Activated CD4-positive, alpha-beta T cell treated with anti-CD3 and anti-CD28 coated beads, Interleukin-2, amount 50 U/mL, for 4 hours (primary cell): ENCODE measurements at places on chromosomes 12 and 14.

- DNase-seq = no peak
These were observed 221.2 kb downstream of the SSPN start for GRCh38 chr12:26416550-26416949.

GRCh38 chr12:93352321-93352720 lies 25.4 kb upstream of the NUDT4 start:
- DNase-seq = no peak

DNA sequence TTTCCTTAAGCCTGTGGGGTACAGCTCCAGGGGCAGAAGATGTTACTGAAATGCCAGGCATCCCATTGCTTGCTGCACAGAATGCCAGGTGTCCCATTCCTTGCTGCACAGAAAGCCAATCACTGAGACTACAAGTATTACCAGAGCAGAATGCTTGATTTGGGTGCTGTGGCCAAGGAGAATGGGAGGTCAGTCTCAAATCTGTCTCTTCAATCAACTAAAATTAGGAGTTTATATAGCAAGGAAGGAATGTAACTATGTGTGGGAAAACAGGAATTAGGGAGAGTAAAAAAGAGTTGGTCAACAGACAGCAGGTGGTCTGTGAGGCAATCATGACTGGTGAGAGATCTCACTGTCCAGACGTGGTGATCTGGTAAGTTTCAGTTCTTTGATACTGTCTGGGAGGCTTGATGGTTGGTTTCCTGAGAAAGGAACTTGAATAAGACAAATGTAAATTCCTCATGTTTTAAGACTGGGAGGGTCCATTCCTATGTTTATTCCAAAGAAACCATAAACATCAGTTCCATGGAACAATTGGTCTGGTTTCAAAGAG lies 31.2 kb upstream of the VASH1 start:
- no peak for DNase-seq

DNA sequence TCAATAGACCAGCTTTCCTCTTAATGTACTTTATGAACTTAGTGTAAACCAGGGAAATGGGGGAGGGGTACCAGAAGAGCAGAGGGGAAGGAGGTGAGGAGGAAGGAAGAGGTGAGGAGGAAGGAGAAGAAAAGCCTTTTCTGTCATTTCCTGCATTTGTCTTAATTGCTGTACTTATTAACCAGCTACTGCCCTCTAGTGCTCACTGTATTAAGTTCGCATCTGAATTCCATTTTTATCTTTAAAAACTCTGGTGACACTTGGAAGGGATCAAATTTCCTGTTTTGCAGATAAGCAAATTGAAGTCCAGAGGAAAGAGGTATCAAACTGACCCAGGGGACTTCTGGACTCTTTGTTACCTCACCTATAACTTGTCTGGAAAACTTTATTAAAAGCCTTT lies 22.2 kb downstream of the MANSC1 start:
- no peak for DNase-seq

DNA sequence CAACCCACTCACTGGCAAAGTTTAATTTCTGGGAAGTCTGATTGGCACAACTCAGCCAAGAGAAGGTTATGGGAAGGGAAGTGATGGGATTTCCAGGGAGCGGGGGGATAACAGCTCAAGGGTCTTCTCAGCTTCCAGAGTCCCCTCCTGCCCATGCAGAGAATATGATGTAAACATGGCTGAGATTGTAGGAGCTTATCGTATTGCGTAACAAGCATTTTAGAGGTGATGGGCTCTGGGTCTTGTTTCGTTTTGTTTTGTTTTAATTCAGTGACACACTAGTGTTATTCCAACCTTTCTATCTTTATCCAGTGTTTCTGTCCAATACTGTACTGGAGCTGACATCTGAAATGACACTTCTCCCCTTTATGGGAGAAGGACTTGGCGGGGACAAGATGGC lies 762.1 kb upstream of the TMEM132C start:
- DNase-seq = no peak

- DNase-seq = no peak
These were observed 15.6 kb downstream of the TSPAN9 start for GRCh38 chr12:3092764-3093163.

DNA sequence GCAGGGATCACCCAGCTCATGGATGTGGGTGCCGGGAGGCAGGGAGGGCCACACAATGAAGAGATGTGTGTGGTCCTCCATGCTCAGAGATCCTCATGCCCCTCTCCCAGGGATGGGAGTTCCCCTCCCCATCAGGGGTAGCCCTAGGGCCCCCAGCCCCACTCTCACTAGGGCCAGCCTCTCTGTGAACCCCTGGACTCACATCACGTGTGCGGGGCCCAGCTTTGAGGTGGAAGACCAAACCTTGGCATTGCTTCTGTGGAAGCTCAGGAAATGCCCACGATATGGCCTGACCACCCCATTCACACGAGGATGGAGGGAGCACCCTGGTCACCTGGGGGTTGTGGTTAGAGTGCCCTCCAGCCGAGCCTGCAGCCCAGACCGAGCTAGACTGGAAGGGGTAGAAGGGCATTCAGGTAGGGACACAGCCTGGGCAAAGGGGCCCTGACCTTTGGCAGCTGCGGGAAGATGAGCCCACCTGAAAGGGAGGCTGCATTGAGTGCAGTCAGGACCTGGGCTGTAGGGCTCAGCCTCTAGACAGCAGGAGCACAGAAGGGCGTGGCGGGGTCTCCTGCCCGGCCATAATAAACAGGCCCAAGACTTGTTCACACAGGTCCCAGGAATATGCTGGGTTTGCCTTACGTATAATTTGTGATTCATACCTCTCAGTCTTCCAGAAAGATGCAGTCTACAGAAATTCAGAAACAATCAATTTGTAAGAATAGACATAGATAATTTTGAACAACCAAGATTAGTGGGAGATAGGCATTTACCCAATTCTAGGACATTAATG lies 34.8 kb upstream of the RCOR1 start:
- no peak for DNase-seq

DNA sequence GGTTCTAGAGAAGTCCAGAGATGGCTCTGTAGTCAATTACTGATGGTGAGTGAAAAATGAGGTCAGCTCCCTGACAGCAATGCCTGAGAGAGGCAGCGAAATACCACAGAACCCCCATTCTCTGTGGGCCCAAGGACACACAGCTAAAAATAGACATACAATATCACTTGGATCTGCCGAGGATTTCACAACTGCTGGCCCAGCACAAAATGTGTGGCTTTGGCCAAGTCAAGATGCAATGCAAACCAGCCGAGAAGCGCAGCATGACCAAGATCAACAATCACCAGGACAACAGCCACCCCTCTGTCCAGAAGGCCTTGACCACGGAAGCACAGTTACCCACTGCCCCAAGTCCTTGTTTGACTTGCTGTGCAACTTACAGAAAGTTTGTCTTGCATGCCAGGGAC lies 52.2 kb downstream of the CKAP4 start:
- DNase-seq = no peak

DNA sequence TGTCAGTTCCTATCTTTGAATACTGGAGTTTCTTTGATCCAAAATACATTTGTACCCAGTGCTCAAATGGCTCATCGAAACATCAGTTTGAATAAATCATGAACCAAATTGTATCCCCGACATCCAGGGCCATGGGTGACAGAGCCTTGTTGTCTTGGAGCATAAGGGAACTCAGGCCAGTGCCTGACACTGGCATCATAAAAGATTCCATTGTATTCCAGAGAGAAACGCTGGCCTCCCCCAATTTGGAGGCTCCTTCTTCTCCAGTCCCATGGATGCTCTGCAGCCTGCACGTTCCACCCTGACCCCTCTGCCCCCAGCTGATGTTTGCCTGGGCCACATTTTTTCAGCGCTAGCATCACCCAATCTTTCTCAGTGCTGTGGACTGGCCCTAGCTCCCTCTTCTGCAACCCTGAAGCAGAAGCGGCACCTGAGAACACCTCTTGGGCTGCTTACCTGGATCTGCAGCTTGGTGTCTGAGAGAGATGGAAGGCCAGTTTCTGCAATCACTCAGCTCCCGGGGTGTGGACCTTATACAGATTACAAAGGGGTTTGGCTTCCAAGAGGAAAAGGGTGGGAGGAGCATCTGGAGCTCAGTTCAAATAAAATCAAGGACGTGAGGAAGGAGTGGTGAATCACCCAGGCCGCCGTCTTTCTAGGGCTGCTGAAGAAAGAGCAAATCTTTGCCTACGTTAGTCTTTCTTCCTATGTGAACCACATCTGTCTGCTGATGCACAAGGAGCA lies at the start of gene RNASE1:
Gene RNASE1, minus strand, starts transcription at position 504 of the 744 bp plus-strand sequence. CDS start 776 bp downstream, outside the sequence.
- no peak for DNase-seq

- no peak for DNase-seq
These were observed 20.2 kb downstream of the CD163 start for GRCh38 chr12:7483343-7483742.

GRCh38 chr12:57127101-57127725 lies 1.1 kb upstream of the LRP1 start:
- DNase-seq = peak; percentile 67

DNA sequence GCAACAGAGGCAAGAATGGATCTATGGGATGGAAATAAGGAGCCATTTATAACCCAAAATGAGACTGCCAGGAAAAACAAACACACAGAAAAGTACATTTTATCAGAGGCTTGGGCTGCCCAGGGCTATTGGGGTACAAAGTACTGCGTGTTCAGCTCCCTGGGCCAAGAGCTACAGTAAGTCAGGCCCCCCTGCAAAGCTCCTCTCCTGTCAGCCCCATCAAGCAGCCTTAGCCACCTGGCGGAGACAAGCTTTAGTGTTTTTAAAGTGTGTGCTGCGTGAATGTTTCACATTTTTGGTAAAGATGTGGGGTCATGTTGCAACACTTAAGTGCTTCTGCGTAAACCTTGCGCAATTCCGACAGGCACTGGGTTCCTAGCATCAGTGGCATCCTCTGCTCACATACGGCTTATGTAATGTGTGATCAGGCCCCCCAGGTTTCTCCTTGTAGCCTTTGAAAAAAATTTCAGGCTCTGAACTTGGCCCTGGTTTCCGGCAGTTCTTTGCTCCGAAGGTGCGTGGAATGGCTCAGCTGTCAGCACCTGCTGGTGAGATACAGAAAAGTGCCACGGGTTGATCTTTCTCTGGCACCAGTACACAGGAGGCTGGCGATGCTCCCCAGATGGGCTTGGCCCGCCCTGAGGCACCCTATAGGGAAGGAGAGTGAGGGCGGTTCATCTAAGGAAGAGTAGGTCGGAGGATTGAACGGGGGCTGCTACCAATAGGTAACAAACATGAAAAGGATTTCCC lies 198.7 kb upstream of the EEA1 start:
- no peak for DNase-seq

- no peak for DNase-seq
These were observed 10.3 kb downstream of the CTSG start for GRCh38 chr14:24565766-24566165.

GRCh38 chr14:61841145-61841544 lies 78.9 kb downstream of the SNAPC1 start:
- no peak for DNase-seq

DNA sequence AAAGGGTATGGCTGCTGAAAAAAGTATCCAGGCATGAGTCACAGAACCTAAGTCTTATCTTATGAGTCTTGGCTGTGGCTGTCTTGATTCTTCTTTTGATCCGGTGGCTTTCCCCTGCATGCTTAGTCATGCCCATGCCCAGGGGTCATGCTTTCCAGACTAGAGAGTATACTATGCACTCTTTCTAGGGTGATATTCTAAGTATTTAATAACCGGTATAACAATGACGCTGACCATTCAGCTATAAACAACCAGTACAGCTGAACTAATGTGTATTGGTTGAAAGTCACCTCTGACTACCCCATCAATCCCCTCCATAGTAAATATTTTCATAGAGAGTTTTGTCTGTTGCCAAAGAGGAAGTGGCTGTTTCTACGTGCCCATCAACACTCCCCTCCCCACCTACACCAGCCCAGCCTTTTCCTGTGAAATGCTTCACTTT lies 34.7 kb upstream of the NRXN3 start:
- DNase-seq = no peak

DNA sequence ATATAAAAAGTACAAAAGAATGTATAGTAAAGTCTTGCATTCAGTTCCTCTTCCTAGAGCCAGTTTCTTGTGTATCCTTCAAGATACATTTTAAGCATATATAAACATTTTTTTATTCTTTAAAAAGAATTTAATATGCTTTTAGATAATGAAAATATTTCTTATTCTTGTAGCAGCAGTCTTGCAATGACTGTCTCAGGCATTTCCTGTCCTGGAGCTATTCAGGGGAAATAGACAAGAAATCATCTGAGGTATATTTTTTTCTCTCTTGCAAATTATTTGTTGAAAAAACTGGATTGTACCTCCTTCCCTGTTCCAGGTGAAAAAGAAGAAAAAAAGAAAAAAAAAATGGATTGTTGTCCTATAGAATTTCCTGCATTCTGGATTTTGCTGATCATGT lies 17.0 kb upstream of the ERBB3 start:
- DNase-seq = no peak

GRCh38 chr14:33250963-33251362 lies 312.3 kb downstream of the NPAS3 start:
- DNase-seq = no peak

DNA sequence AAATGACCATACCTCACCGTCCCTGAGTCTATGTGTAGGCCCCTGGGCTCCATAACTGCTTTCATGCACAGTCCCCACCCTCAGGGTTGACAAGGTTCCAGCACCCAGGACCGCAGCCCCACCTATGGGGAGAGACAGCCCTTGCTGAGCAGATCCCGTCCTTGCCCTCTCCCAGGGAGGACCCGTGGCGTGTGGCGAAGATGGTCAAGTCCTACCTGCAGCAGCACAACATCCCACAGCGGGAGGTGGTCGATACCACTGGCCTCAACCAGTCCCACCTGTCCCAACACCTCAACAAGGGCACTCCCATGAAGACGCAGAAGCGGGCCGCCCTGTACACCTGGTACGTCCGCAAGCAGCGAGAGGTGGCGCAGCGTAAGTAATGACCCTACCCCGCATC lies 10.3 kb downstream of the HNF1A start:
- no peak for DNase-seq

GRCh38 chr12:10190558-10191388 lies 11.9 kb downstream of the TMEM52B start:
- peak; percentile 26 for DNase-seq

DNA sequence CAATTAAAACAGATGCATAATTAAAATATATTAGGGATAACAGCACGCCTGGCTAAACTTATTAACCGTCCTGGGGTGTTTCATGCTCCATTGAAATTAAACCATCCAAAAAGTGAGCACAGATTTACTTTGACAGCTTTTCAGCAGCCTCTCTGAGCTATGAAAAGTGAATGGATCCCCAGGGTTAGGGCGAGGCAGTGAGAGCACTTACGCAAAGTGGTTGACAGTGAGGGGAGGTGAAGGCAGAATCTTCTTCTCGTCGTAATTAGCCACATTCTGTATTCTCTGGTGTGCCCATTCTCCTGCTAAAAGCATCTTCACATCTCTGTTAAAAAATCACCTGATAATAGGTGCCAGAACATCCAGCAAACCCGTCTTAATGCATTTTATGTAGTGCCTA lies 1.9 kb downstream of the TMTC2 start:
- no peak for DNase-seq
